ENCODE measurements at places on chromosomes 6 and 20.

DNA sequence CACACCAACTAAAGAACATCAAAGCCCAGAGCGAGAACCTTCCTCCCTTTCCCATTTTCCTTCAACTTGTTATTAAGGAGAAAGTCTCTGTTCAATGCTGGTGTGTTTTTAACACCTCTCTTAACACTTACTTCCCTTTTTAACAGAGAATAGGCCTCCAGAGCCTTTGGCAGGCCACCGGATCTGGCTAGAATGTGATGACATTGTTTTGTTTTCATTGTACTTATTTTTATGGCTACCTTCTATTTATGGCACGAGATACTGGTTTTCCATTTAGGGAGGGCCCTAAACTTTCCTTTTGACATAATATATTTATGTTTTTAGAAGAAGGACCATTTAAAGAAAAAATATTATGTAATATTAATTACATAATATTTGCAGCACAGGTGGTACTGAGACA, 21.6 kb downstream of the TCF15 start:
- no peak for DNase-seq

- no peak for DNase-seq
Observed at GRCh38 chr6:45736134-45736533, 279.5 kb downstream of the CLIC5 start.

DNA sequence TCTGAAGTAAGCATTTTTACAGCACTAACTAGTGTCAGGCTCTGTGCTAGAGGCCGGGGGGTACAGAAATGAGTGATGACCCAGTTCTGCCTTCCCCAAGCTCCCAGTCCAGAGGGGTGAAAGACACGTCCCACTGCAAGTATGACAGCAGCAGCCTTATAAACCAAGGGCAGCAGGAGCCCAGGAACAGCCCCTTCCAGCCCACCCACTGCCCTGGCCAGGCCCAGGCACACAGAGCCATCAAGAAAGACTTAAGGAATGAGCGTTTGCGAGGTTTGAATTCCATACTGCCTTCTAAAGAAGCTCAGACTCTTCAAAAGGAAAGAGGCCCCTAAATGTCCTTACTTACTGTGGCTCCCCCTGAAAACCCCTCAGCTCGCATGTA, 10.0 kb downstream of the TRERF1 start:
- no peak for DNase-seq

DNA sequence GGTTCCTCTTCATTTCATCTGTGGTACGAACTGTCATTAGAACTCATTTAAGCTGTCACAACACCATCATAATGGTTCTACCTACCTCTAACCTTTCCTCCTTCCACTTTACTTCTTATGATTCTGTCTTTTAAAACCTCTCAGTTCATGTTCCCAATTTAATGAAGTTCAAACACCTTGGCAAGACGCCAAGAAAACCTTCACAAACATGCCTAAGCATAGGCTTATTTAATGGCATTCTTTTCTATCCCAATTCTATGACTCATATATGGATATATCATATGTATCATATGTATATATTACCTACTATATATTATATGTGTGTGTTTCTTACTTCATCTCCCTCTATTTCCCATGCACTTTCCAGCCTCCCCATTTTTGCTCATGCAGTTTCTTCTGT, 283.4 kb upstream of the TBX18 start:
- no peak for DNase-seq

GRCh38 chr6:137230956-137231555, 11.9 kb upstream of the IFNGR1 start:
- no peak for DNase-seq

DNA sequence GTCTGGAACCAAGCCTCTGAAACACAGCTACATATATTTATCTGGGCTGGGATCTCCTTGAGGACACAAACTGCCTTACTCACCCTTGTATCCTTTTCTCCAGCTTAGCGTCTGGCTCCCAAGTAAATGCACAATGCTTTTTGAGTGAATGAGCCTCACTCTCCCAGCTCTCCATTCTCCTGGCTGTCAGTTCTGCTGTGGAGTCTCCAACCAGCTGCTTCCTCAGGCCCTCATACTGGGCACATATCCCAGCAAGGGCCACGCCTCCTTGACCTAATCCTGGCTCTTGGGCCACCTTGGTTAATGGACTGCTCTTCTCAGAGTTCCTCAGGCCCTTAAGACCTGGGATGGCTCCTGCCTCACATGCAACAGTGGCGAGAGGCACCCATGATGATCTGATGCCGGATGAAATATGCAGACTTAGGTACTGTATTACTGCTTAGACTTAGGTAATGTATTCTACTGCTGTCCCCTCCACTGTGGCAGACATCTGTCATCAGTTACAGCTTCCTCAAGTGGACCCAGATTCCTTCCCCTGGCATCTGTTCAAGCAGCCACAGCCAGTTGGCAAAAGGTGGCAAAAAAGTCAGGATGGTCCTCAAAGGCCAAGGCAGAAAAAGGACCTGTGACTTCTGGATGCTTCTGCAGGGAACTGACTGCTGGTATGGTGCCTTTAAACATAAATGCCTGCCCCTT, 16.5 kb downstream of the SNHG17 start:
- DNase-seq = peak; percentile 96

Measured in NCI-H524 treated with DMSO at 0.1 percent for 48 hours (cell line).